ENCODE measurements at places on chromosomes 12 and 14. TPM values are rescaled to one million over a fixed set of nuclear protein-coding genes. Genes with fewer than 3 reads are reported as not detected.

- no peaks in the 10 kb centered on the region for H3K4me1 ChIP-seq
- H3K36me3 ChIP-seq, result no peaks in the 10 kb centered on the region
- H3K27ac ChIP-seq, result no peak overlapping the region
- no peaks in the 10 kb centered on the region for H3K27me3 ChIP-seq
These were observed 70.3 kb upstream of the STXBP6 start for GRCh38 chr14:25120261-25120660.

GRCh38 chr14:72547999-72548398 lies 345.9 kb downstream of the DPF3 start:
- no peak overlapping the region for H3K27ac ChIP-seq
- H3K36me3 ChIP-seq, result no peaks in the 10 kb centered on the region
- no peak overlapping the region for H3K4me3 ChIP-seq
- peaks cover 5% of the 10 kb centered on the region for H3K4me1 ChIP-seq
- DNase-seq, result no peak

DNA sequence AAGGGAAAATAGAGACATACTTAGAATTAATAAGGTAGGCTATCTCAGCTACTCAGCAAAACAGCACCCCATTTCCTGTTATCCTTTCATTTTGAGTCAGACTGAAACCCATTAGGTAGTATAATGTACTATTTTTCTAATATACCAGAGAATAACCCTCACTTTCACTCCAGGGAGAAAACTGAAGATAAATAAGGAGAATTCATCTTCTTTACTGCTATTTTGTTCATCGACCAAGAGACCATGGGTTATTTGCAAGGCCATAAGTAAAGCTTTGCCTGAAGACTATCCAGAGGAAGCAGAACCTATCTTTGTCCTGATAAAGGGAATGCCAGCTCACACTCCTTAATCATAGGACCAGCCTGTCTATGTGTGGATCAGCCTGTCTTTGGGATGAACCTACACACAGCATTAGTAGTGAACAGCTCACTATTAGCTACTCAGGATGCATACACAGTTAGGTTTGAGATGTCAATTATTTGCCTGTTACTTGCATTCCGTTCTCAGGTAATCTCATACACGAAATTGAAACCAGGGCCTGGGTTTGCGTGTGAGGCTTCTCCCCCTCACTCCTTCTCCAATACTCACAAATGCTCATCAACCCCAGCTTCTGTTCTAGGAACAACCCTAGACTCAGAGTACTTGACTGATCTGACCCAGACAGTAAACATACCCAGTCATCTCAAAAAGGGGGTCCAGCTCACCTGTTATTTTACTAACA lies 124.4 kb downstream of the DAD1 start:
- H3K4me3 ChIP-seq, result no peak overlapping the region
- DNase-seq, result no peak
- no peaks in the 10 kb centered on the region for H3K36me3 ChIP-seq
- no peaks in the 10 kb centered on the region for H3K27me3 ChIP-seq
- H3K27ac ChIP-seq, result no peak overlapping the region

- no peak for DNase-seq
- no peaks in the 10 kb centered on the region for H3K36me3 ChIP-seq
- no peaks in the 10 kb centered on the region for H3K27me3 ChIP-seq
These were observed 5.5 kb downstream of the OR10AD1 start for GRCh38 chr12:48197549-48197970.

The PRICKLE1 gene
- total RNA-seq, result 1.8 TPM

Measured in ascending aorta (tissue), 2 donors.